ENCODE measurements at places on chromosomes 1 and 21. TPM values are rescaled to one million over a fixed set of nuclear protein-coding genes. Genes with fewer than 3 reads are reported as not detected.

Gene CTSK
- total RNA-seq, result 2.6 TPM

Gene PDZK1
- not detected for total RNA-seq

GRCh38 chr1:88302843-88303486 is 381.1 kb upstream of the PKN2 start:
- no peak for DNase-seq

GRCh38 chr1:107549152-107549810 is 408.4 kb downstream of the NTNG1 start:
- no peak for DNase-seq

- DNase-seq, result no peak
Measured at GRCh38 chr1:158255656-158256055, 1.4 kb downstream of the CD1A start.

DNA sequence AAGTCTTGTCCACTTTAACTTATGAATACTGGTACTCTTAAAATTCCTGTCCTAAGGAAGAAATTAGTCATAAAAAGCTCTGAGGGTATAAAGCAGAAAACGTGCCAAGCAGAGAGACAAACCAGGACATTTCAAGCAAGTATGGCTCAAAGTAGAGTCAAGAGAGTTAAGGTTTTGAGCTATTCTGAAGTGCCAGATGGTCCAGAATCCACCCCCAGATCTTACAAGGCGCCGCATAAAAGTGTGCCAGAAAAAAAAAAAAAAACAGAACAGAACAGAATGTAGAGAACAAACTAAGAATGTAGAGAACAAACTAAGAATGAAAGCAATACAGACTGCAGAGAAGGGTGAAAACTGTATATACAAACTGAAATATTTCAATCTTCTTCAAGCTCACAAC is 12.5 kb downstream of the EPS15 start:
- peak; percentile 13 for DNase-seq

Gene PLK3
- total RNA-seq, result 53.3 TPM

DNA sequence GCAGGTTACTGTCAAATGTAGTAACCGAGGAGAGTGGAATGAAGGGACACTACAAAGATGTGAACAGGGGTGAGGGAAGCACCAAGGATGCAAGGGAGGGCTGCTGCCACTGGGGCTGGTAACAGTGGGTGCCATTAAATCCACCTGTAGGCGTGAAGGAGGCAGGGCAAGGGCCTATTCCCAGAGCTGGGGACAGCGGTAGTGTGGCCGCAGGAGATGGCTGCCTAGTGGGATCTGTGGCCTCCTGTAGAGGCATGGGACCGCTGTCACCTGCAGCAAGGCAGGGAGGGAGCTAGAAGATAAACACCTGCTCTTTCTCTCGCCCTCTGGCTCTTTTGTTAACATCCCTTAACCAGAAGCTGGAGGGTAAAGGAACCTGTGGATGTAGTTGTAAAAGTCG is 80.5 kb upstream of the CNIH3 start:
- no peak for DNase-seq

DNA sequence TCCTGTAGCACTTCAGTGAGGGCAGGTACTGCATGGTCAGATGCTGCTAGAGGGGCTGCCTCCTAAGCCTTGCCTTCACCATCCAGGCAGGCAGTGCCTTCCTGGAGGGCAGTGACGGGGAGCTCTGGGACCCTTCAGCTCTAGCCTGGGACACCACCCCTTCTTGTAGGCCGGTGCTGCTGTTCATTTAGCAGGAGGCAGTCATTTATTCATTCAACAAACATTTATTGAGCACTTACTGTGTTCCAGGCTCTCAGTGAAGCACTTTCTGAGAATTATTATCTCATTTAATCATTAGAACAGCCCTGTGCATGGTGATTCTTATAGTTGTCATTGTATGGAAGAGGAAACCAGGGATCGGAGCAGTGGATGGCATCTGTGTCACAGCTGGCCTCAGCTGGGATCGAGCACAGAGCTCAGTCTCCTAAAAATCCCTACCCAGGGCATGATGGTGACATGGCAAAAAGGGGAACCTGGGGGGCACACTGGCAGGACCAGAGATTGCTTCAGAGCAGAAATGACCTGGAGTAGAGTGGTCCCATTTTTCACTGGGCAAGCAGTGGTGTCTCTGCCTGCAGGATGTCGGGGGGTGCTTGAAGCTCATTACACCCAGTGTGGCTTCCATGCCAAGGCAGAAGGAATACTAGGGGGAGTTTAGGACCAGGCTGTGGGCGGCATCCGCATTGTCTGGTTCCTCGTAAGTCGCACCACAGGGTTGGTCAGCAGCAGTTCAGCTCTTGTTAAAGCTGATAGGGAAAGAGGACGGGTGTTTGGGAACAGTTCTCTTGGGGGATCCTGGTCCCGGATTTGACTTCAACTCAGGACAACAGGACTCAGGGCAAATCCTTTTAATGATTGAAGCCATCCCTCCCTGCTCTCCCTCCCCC is 28.8 kb downstream of the ARHGEF10L start:
- DNase-seq, result no peak

- no peak for DNase-seq
Measured at GRCh38 chr1:5640845-5641244, 351.4 kb downstream of the NPHP4 start.

GRCh38 chr1:47557066-47557465 is 119.2 kb downstream of the FOXD2 start:
- no peak for DNase-seq

DNA sequence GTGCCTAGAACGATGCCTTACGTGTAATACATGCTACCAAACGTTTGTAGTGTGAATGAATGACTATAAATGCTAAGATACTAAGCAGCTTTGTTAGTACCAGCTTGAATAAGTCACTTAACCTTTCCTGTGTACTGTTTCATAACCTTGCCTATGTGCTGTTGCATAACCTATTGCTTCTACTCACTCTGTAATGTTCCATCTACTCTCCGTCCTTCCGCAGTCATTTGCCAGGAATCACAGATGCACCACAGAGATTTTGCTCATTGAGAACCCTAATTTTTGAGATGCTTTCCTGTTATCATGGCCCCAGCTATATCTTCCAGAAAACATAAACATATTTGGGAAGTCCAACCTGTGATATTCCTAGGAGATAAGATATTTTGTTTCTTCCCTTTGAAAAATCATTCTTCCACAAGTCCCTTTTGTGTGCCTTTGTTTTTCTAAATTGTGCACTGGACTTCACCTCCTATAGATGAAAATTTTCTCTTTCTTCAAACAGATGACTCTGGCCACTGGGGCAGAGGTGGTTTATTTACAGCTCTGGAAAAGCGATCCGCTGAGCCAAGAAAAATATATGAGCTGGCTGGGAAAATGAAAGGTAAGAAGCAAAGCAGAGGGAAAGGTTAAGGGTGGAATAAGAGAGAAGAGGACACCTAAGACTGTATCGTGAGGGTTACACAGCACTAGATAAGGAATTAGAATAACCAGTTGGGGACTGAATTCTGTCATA is 44.8 kb downstream of the CHD1L start:
- no peak for DNase-seq
